GM12891 (cell line): ENCODE measurements at places on chromosomes 5 and 9.

GRCh38 chr5:135124128-135124527, 90.1 kb upstream of the PITX1 start:
- DNase-seq: no peak

GRCh38 chr9:4292781-4293180, 7.1 kb downstream of the GLIS3 start:
- DNase-seq: no peak

DNA sequence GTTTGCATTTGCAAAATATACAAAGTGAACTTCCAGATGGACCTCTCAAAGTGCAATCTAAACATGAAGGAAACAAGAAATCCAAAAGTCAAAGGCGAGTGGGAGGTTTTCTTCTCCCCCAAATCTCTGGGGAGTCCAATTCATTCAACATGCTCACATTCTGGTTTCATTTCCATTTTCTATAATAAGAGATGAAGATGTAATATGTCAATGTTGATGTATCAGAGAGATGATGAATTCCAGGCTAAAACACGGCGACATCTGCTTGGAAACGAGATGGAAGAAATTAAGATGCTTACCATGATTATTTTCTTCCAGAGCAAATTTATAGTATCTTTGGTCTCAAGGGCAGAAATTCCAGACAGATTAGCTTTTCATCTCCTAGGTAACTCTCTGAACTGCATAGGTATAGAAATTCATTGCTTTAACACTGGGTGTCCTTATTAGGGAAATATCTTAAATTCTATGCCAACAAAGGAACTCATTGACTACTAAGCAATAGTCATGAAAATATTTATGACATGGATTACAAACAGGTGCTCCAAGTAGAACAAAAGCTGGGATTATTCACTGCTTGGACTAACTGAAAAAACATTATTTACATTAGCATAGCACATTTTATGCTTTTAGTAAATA, 287.9 kb downstream of the SEC61B start:
- no peak for DNase-seq

DNA sequence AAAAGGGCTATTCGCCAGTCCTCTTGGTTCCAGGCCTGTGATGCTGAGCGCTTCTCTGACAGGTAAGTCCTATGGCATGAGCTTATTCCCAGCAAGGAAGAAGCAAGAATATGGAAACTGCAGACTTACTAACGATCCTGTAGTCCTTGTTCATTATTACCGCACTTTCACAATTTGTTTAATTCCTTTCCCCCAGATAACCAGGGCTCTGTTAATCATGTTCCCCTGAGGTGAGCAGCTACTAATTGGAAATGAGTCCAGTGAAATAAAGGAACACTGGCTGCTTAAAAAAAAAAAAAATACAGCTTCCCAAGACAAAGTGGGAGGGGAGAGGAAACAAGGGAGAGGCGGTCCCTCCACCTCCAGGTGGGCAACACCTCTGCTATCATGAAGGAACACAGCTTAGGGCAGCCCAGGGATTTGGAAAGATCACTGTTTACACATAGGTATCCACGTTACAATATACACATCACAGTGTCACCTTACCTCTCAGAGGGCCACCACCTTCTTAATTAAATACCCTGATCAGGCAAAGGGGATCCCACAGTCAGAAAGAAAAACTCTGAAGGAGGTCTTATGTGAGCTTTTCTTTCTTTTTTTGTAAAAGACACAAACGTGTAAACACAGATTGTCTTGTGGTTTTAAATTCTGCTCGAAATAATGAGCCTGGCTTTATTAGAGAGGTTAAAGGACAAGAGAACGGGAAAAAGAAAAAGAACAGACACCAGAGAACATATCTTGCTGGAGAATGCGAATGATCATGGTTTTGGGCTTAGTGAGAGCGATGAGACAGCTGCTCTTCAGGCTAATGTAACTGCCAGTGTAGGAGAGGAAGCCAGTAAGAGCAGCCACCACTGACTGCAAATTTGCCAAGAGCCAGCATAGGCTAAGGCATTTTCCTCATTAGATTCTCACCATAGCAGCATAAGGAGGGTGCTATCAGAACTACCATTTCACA, 258.6 kb downstream of the CRB2 start:
- DNase-seq: no peak

- DNase-seq: no peak
Measured at GRCh38 chr5:124105326-124105725, 593.3 kb downstream of the CSNK1G3 start.

GRCh38 chr5:121500310-121500709, 351.4 kb upstream of the FTMT start:
- no peak for DNase-seq

DNA sequence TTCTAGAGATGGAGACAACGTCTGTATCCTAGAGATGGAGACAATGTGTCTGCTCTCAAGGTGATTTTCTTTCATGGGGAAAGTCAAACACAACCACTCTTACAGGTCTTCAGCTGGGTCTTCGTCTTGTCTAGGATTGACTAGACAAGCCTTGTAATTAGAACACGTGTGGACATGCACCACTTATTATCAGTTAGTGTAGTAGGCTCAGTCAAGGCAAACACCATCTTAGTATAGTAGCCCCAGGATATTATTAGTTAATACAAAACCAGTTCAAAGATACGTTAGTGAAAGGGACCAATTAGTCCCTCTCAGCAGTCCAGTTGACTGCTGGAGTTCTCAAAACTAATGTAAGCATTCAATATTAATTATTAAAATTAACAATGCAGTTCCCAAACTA, 15.1 kb upstream of the CCL28 start:
- no peak for DNase-seq
